ENCODE measurements at places on chromosomes 4 and X. TPM values are rescaled to one million over a fixed set of nuclear protein-coding genes. Genes with fewer than 3 reads are reported as not detected.

- no peak for DNase-seq
These were observed 49.0 kb downstream of the DDX3X start for GRCh38 chrX:41382714-41383645.

DNA sequence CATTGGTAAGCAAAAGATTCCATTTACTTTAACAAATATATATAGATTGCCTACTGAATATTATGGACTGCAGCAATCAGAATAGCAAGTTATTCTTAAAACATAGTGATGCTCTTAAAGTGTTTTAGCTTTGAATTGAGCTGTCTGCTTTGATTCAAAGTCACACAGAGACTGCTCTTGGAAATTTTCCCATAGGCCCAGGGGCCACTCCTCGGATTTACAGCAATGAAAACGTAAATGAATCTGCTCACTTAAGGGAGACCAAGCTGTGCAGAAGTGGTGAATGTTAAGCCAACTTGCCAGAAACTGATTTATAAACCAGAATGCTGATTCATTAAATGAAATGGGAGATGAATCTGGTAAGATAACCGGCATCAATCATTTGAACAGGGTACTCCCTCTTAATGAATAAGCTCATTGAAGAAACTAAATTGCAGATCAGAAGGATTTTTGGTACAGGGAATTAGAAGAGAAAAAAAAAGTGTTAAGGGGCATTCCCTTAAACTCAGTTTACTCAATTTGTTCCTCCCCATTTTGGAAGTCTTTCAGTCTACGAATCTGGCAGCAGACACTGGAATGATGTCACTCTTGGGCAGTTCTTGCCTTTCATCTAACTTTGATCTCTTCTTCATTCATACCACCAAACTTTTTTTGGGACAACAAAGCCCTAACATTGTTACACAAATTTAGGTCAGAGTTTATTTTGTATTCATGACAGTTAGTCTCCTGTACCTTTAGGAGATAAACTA, 363.3 kb upstream of the MAGEB2 start:
- no peak for DNase-seq

TSPAN7 gene
- polyA plus RNA-seq: 122 TPM

DNA sequence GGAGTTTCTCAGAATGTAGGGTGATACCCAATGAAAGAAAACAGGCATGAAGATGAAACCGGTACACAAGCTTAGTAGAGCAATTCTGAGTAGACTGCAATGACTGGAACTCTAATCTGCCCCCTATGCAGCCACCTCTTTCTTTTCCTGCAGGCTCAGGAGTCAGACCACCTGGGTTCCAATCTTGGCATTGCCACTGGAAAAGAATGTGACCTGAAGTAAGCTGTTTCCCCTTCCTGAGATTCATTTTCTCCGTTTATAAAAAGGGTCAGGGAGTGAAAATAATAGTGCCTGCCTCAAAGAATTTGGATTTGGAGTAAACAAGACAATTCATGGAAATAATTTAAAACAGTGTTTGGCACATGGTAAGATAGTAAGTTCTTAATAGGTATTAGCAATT, 1464.0 kb downstream of the PCDH7 start:
- DNase-seq: no peak

GATA1 gene
- polyA plus RNA-seq: 0.22 TPM

All from forelimb muscle (tissue), 1 donor.